ENCODE measurements at places on chromosomes 13 and 19.

GRCh38 chr19:21127898-21128297 is 13.9 kb upstream of the ZNF431 start:
- DNase-seq: no peak

DNA sequence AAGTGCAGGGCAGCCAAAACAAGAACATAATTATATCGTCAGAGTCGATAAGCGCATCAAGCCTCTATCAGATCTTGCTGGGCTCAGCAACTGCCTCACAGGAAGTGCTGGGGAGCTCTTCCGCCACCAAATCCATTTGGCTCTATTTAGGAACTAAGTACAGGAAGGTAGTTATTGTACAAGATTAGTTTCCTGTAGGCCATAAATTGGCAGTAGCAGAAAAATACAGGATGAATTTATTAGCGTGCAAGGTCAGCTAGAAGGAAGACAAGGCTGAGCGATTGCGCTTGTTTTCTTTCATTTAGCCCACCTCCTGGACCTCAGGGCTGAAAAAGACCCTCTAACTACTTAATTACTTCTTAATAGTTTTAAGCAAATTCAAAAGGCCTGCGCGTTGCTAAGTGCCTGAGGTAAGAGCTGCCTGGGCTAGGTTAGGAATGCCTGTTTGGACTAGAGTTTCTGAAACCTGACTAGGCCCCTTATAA is 118.5 kb downstream of the IRS2 start:
- peak; percentile 46 for DNase-seq

GRCh38 chr13:109792416-109793059 is 6.2 kb upstream of the IRS2 start:
- DNase-seq: no peak

DNA sequence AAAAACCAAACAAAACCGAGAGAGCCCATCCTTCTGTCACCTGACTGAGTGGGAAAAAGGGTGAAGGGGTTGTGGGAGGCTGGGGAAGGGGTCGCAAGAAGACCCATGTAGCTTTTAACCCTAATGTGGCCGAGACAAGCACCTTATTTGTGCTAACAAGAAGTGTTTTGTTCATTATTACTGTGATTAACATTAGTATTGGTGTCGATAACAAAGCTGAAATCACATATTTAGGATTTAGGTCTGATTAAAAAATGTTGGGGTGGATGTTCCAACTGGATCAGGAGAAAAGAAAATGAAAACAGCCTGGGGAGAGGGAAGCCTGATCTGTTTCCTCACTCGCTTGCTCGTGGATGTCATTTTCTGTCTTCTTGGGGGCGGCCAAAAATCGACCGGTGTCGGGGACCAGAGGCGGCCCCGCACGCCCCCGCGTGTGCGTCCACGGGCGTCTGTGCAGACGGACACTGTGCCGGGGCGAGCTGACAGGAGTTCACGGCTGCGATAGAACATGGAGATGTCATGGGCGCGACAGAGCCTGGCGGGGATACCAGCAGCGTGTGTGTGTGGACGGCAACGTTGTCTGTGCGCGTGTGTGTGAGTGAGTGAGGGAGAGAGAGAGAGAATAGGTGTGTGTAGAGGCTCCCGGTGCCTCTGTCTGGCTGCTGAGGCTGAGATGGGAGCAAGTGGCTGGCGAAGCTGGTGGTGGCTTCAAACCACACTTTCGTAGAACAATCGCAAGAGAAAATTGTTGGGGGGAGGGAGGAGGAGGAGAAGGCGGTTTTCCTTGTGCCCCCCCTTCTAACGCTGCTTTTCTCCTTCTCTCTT is 29.1 kb downstream of the NFIX start:
- DNase-seq: no peak

GRCh38 chr13:94188201-94188854 is 291.2 kb downstream of the DCT start:
- DNase-seq: no peak

- DNase-seq: no peak
Observed at GRCh38 chr13:48902368-48902767, 73.3 kb upstream of the FNDC3A start.

DNA sequence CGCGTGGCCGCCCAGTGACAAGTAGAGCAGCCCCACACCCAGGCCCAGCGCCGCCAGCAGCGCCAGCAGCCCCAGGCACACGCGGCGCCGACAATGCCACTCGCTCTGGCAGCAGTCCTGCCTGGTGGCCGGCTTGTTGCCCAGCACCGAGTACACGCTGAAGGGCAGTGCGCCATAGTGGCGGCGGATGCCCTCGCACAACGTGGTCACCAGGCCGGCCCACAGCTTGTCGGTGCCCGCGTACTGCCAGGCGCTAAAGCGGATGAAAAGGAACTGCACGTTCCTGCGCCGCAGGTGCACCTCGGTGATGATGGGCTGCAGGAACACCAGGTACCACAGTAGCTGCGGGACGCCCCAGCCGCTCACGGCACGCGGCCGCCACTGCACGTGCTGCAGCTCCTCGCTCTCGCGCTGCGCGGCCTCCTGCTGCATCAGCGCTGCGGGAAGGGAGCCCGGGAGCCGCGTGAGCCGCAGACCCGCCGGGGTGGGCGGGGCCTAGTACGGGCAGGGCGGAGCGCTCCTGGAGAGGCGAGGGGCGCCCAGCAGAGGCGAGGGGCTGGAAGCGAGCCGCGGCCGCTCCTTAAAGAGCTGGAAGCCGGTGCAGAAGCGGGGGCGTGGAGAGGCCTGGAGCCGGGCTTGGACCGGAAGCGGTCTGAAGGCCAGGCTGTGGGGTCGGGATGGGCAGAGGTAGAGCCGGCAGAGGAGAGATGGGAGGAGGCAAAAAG is 7.3 kb downstream of the NKPD1 start:
- peak; percentile 72 for DNase-seq

- DNase-seq: no peak
Observed at GRCh38 chr13:22286338-22286737, 615.5 kb downstream of the FGF9 start.

DNA sequence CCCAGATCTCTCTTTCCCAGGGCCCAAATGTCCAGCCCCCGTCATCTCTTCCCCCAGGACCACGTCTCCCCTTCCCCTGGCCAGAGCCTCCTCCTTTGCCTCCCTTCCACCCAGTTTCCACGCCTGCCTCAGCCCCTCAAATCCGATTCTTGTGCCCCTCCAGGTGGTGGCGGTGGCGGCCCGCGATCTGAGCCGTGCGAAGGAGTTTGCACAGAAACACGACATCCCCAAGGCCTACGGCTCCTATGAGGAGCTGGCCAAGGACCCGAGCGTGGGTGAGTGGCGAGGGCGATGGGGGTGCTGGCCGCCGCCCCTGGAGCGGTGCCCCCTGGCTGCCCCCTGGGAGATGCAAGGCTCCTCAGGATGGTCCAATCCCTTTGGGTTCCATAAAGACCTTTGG is 1.3 kb downstream of the DHDH start:
- DNase-seq: peak; percentile 8

DNA sequence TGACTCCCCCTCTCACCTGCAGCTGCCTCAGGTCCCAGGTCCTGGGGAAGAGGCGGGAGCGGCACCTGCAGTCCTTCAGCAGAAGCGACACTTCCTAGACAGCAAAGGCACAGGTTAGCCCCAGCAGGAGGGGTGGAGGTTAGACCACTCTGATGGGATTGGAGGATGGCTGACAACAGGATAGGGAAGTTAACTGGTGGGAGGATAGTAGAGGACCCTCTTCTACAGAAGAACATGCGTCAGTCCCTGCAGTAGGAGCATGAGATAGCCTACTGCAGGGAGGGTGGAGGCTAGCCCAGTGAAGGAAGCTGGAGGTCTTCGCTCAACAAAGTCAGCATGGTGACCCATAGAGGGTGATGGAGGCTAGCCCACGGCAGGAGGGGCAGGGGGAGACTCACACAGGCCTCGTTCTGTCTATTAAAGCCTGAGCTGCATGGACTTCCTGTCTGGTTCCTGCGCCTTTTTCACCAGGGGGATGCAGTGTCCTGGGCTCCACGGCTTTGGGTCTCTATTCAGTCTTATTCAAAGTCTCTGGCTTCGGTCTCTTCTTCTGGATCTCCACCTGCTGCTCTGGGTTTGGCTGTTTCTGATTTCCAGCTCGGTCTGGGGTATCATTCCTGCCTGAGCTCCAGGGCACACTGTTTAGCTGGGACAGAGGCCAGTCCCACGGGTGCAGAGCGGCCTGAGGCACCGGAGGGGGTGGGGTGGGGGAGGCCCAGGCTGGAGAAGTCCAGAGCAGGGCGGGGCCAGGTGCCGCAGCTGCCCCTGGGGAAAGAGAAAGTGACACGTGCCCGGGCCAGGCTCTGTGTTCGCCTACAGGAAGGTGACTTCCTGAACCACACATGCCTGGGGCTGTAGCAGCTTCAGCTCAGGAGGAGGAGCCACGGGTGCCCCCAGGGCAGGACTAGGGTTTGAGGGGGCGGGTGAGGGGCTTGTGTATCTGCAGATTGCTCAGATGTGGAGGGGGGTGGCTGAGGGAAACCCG is 7.3 kb downstream of the IFNL3 start:
- DNase-seq: peak; percentile 43

DNA sequence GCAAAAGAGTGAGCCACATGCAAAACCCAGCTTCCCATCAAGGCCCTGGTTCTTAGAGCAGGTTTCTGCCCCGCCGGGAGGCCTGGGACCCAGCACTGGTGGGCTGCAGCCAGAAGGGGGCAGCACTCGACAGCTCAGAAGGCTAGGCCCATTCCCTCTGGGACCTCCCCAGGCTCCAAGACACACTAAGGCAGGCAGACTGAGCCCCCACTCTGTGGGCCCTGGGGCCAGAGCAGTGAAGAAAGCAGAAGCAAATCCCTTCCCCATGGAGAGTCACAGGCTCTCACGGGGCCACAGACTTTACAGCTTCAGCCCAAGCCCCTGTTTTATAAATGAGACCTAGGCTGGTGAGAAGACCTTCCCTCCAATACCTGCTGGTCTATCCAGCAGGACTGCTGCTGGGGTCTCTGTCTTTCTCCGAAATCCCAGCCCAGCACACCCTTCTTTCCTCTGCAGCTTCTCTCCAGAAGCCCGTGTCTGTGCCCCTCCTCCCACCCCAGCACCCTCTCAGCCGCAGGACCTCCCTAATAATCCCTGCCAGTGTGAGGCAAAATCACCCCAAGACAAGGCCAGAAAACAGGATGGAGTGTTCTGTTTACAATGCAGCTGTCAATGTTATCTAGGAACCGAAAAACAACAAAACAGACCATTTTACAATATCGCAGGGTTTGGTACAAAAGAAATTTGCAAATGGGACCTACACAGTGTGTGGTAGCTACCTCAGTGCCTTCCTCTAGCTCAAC is 109.3 kb downstream of the ABCC4 start:
- DNase-seq: peak; percentile 86
